Esophagus squamous epithelium (tissue), 5 donors: ENCODE measurements at places on chromosomes 12 and 14.

DNA sequence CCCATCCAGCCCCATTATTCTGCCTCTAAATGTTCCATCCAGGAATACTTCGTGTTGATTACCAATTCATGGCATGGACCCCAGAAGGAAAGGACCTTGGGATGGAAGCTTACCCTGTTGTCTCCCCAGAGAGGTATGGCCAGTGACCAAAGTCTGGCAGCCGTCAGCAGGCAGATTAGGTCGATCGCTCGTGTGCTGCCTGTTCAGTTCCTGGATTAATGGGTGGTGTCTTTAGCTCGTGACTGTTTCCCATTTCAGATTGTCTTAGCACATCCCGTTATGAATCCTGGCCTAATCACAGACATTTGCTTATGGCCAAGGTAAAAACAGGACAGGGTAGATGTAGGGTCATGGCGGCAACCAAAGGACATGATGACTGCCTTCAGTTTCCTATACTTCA lies 122.9 kb upstream of the NTF3 start:
- no peak overlapping the region for H3K27ac ChIP-seq
- no peaks in the 10 kb centered on the region for H3K36me3 ChIP-seq
- no peak overlapping the region for H3K4me3 ChIP-seq
- no peak for DNase-seq

GRCh38 chr12:3046441-3047200 lies 30.6 kb upstream of the TSPAN9 start:
- H3K4me1 ChIP-seq = no peaks in the 10 kb centered on the region
- H3K27me3 ChIP-seq = no peaks in the 10 kb centered on the region
- DNase-seq = no peak
- H3K27ac ChIP-seq = no peak overlapping the region
- no peaks in the 10 kb centered on the region for H3K36me3 ChIP-seq

- no peak overlapping the region for H3K27ac ChIP-seq
- no peaks in the 10 kb centered on the region for H3K36me3 ChIP-seq
- no peak for DNase-seq
- no peak overlapping the region for H3K4me3 ChIP-seq
These were observed 37.3 kb downstream of the SIX4 start for GRCh38 chr14:60686865-60687264.

- H3K4me1 ChIP-seq = peaks cover 31% of the 10 kb centered on the region
- no peaks in the 10 kb centered on the region for H3K36me3 ChIP-seq
- no peak for DNase-seq
These were observed 20.3 kb downstream of the RHOF start for GRCh38 chr12:121773011-121773777.

- H3K27me3 ChIP-seq = no peaks in the 10 kb centered on the region
- DNase-seq = no peak
- H3K4me1 ChIP-seq = peaks cover 16% of the 10 kb centered on the region
- H3K4me3 ChIP-seq = no peak overlapping the region
These were observed 25.1 kb downstream of the UBR7 start for GRCh38 chr14:93232159-93232558.

GRCh38 chr14:94348836-94349235 lies 25.7 kb upstream of the SERPINA6 start:
- no peak overlapping the region for H3K4me3 ChIP-seq
- no peaks in the 10 kb centered on the region for H3K4me1 ChIP-seq
- no peak overlapping the region for H3K27ac ChIP-seq
- no peaks in the 10 kb centered on the region for H3K27me3 ChIP-seq
- no peaks in the 10 kb centered on the region for H3K36me3 ChIP-seq

DNA sequence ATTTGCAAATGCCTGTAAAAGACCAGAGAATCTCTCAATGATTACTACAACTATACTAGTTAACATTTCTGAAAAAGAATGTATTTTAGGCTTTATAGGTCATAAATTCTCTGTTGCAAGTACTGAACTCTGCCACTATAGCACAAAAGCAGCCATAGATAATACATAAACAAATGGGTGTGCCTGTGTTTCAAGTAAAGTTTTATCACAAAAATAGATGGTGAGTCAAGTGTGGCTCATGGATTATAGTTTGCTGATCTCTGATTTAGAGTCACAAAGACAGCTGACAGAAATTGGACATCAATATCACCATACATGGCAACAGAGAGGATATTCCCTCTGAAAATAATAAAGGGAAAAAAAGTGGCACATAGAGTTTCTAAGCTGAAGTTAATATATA lies 68.1 kb downstream of the FSCB start:
- no peaks in the 10 kb centered on the region for H3K36me3 ChIP-seq
- H3K4me3 ChIP-seq = no peak overlapping the region
- H3K4me1 ChIP-seq = no peaks in the 10 kb centered on the region
- DNase-seq = no peak

- H3K27me3 ChIP-seq = no peaks in the 10 kb centered on the region
- H3K36me3 ChIP-seq = no peaks in the 10 kb centered on the region
- H3K27ac ChIP-seq = no peak overlapping the region
- no peaks in the 10 kb centered on the region for H3K4me1 ChIP-seq
- no peak for DNase-seq
These were observed 883.7 kb upstream of the TMEM132C start for GRCh38 chr12:127383281-127383680.

DNA sequence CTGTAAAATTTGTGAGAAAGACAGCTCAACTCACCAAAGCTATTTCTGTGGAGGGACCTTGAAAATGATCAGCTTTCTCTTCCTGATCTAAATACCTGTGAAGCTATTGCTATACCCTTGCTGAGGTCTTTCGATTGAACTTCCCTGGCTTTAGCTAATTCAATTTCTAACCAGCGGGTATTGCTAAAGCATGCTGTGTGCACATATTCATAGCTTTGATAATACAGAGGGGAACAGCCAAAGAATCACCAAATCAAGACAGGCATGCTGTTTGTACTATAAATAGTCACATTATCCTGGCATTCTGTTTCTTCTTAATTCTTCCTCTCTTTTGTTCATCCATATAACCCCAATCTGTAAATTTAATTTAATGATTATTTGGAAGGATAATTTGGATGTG lies 233.0 kb downstream of the LRFN5 start:
- DNase-seq = no peak
- no peak overlapping the region for H3K27ac ChIP-seq
- H3K36me3 ChIP-seq = no peaks in the 10 kb centered on the region

- H3K27ac ChIP-seq = no peak overlapping the region
- peaks cover 10% of the 10 kb centered on the region for H3K27me3 ChIP-seq
- no peak overlapping the region for H3K4me3 ChIP-seq
- DNase-seq = no peak
- H3K36me3 ChIP-seq = no peaks in the 10 kb centered on the region
These were observed 1.5 kb upstream of the GPR162 start for GRCh38 chr12:6820166-6820565.

DNA sequence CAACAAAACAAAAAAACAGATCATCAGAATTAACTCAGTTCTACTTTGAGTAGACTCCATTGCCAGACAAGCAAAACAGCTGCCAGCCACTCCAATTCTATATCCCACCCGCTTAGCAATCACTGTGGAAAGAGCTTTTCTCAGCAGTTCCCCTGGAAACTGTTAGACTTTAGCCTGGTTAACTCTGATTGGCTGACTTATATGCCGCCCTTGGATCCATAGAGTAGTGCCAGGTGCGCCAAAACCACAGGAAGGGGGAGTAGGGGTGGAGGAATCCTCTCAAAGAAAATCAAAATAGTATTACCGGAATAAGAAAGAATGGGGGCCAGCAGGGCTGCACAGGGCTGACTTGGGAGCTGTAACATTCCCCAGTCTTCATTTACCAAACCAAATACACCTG lies 5.4 kb upstream of the EML5 start:
- no peak overlapping the region for H3K4me3 ChIP-seq
- H3K27me3 ChIP-seq = no peaks in the 10 kb centered on the region
- no peak overlapping the region for H3K27ac ChIP-seq
- H3K4me1 ChIP-seq = no peaks in the 10 kb centered on the region

- H3K4me1 ChIP-seq = no peaks in the 10 kb centered on the region
- no peaks in the 10 kb centered on the region for H3K36me3 ChIP-seq
- DNase-seq = no peak
These were observed 94.3 kb downstream of the RGS6 start for GRCh38 chr14:72026536-72026935.

DNA sequence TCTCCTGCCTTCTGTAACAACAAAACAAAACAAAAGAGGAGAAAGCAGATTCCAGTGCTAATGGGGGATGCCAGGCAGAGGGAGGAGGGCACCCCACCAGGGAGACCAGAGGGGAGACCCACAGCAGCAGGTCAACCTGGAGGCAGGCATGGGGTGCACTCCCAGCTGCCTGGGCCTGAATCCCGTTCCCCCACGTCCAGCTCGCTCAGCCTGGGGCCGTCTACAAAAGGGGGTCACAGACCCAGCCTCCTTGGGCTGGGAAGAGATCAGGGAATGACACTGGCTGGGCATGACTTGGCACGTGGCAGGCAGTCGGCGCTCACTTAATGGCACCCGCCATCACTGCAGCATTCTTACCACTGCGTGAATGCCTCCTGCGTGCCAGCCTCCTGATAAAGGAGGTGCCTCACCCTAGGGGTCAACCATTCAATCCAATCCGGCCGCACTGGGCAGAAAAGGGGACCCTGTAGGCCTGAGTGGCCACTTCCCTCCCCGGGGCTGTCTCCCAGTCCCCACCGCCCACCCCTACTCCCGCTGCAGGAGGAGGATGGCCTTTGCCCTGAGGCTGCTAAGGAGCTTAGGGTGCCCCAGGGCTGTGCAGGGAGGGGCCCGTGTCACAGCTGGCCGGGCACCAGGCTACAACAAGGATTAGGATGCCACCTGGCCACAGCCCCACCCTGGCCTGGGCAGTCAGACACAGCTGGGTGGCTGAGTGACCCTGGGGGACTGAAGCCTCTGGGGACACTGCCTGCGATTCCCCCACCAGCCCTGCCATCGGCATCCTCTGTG lies 87.5 kb downstream of the NCOR2 start:
- H3K36me3 ChIP-seq = peaks cover 95% of the 10 kb centered on the region
- no peak for DNase-seq
- no peak overlapping the region for H3K27ac ChIP-seq
- peaks cover 22% of the 10 kb centered on the region for H3K4me1 ChIP-seq
- no peak overlapping the region for H3K4me3 ChIP-seq

GRCh38 chr12:112473056-112473455 lies 54.3 kb downstream of the PTPN11 start:
- H3K36me3 ChIP-seq = peaks cover 8% of the 10 kb centered on the region
- H3K4me3 ChIP-seq = no peak overlapping the region
- H3K4me1 ChIP-seq = no peaks in the 10 kb centered on the region
- H3K27ac ChIP-seq = no peak overlapping the region

GRCh38 chr12:113914806-113915205 lies 51.3 kb downstream of the RBM19 start:
- no peak overlapping the region for H3K4me3 ChIP-seq
- no peak overlapping the region for H3K27ac ChIP-seq
- no peak for DNase-seq

DNA sequence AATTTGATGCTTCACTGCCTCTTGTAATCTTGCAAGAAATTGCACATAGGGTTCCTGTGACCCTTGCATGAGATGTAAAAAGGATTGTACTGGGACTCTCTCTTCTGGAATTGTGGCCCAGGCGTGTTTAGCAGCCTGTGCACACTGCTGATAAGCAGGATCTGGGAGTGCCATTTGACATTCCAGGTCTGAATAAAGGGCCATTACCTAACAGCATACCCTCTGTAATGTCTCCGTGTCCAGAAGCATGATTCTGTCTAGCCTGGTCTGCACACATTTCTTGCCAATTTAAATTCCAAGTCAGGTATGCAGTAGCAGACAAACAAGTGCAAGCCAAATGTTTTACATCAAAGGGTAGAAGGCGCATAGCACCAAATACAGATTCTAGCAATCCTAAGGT lies 18.1 kb upstream of the MAPKAPK5 start:
- no peak for DNase-seq
- H3K36me3 ChIP-seq = no peaks in the 10 kb centered on the region
- no peaks in the 10 kb centered on the region for H3K4me1 ChIP-seq
- H3K4me3 ChIP-seq = no peak overlapping the region

DNA sequence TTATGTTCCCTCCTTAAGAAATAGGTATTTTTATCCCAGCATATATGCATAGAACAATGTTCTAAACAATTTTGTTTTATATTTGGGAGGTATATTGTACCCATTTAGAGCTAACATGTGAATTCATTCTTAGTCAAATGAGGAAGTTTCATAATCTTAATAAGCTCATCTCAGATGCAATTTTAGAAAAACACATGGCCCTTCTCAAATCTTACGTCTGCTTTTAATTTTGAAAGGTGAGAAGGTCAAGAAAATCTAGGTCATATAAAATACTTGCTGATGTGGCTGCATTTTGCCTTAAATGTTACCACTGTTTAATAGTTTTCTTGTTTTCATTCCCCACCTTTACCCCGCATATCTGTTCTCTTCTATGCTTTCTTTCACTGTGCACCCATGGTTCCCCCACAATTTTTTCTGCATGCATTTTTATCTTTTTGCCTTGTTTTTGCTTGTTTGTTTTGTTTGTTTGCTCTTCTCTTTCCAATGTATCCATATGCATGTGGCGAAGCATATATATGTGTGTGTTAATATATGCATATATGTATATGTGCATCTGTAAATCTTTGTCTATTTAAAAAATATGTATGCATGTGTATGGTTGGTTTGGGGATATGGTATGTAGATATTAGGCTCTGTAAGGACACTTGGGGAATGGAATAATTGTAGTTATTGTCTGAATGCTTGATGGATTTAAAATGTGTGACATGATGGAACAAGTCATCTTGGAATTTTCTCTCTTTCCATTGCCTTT lies 317.1 kb downstream of the BCAT1 start:
- no peaks in the 10 kb centered on the region for H3K4me1 ChIP-seq
- no peaks in the 10 kb centered on the region for H3K27me3 ChIP-seq
- no peak overlapping the region for H3K4me3 ChIP-seq
- H3K27ac ChIP-seq = no peak overlapping the region
- H3K36me3 ChIP-seq = no peaks in the 10 kb centered on the region

GRCh38 chr12:66713984-66714383 lies 35.1 kb upstream of the GRIP1 start:
- peak overlapping the region; percentile 28 for H3K4me3 ChIP-seq
- no peak for DNase-seq
- no peaks in the 10 kb centered on the region for H3K36me3 ChIP-seq

- DNase-seq = no peak
- H3K4me3 ChIP-seq = no peak overlapping the region
- H3K27ac ChIP-seq = no peak overlapping the region
- no peaks in the 10 kb centered on the region for H3K36me3 ChIP-seq
- H3K27me3 ChIP-seq = no peaks in the 10 kb centered on the region
These were observed 333.6 kb downstream of the DPF3 start for GRCh38 chr14:72560331-72560730.

GRCh38 chr14:20327005-20327869 lies 5.8 kb downstream of the CCNB1IP1 start:
- H3K27ac ChIP-seq = peak overlapping the region; percentile 40
- H3K4me1 ChIP-seq = peaks cover 42% of the 10 kb centered on the region
- peaks cover 3% of the 10 kb centered on the region for H3K36me3 ChIP-seq
- DNase-seq = no peak

DNA sequence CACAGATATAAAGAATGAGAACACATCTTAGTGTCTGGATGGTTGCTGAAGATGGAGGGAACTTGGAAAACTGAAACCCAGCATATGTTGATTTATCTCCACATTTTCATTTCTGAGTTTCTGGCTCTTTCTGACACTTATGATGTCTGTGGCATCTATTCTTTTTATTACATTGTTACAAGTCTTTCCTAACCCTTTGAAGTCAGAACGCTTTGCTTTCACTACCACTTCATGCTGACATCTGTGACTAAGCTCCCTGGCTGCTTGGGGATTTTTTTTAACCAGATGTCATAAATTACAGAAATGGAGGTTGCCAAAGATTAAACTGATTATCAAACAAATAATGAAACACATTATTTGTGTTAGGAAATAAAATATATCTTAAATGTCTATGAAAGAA lies 188.7 kb downstream of the KITLG start:
- no peak overlapping the region for H3K4me3 ChIP-seq
- no peaks in the 10 kb centered on the region for H3K27me3 ChIP-seq
- no peaks in the 10 kb centered on the region for H3K4me1 ChIP-seq
- H3K36me3 ChIP-seq = no peaks in the 10 kb centered on the region
- H3K27ac ChIP-seq = no peak overlapping the region
- no peak for DNase-seq
